ENCODE measurements at places on chromosomes 5 and 9.
A peak's percentile ranks its signal among the peaks of the same experiment; 100 is the strongest.

DNA sequence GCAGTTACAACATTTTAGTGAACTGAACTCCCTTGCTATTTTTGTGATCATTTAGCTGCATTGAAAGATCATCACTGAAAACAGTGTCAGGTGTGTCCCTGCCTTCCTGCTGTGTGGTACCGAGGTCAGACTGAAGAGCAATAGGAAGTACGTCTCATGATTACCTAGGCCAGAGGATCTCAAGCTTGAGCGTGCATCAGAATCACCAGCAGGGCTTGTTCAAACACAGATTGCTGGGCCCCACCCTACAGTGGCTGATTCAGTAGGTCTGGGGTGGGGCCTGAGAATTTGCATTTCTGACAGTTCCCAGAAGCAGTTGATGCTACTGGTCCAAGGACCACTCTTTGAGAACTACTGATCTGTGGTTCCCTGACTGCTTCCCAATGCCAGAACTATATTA, 159.6 kb downstream of the ACTL7B start:
- DNase-seq = no peak

DNA sequence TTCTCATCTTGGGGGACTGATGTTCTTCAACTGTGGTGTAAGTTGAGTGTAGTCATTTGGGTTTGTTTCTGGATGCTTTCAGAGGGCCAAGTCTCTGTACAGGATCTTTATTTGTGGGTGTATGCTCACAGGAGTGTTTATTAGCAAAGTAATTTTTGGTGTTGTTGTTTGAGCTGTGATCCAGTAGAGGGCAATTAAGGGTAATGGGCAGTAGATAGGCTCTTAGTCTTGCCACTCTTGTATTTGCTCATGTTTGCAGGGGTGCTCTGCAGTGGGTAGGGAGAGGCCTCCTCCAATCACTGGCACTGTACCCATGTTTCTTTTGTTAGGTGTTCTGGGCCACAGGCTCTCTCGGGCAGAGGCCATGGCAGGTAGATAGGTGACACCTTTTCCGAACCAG, 45.9 kb upstream of the ITGA2 start:
- no peak for DNase-seq

GRCh38 chr5:73448463-73449136, at the start of gene FOXD1:
FOXD1 (minus strand) TSS chr5:73448777; CDS start chr5:73448362, 415 bp downstream.
- peak; percentile 86 for DNase-seq

GRCh38 chr5:72486371-72486770, 20.8 kb downstream of the ZNF366 start:
- DNase-seq = peak; percentile 59

DNA sequence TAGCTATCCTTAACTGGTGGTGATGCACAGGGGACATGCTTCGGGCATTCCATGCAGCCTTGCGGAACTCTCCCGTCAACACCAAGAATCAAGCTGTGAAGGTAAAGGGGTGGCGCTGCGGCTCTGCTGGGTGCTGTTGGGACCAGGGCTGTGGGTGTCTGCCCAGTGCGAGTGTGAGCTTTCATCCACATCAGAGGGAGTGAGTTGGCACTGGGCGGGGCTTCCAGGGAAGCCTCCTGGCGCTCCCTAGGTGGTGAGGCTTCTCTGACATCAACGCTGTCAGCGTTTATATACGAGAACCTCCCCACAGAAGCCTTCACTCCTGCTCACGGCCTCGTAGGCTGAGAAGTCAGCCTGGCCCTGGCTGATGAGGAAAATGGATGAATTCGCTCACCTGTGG, 11.7 kb downstream of the ARPC5L start:
- DNase-seq = no peak

- DNase-seq = no peak
These were observed 235.4 kb downstream of the AOPEP start for GRCh38 chr9:94961870-94962269.

DNA sequence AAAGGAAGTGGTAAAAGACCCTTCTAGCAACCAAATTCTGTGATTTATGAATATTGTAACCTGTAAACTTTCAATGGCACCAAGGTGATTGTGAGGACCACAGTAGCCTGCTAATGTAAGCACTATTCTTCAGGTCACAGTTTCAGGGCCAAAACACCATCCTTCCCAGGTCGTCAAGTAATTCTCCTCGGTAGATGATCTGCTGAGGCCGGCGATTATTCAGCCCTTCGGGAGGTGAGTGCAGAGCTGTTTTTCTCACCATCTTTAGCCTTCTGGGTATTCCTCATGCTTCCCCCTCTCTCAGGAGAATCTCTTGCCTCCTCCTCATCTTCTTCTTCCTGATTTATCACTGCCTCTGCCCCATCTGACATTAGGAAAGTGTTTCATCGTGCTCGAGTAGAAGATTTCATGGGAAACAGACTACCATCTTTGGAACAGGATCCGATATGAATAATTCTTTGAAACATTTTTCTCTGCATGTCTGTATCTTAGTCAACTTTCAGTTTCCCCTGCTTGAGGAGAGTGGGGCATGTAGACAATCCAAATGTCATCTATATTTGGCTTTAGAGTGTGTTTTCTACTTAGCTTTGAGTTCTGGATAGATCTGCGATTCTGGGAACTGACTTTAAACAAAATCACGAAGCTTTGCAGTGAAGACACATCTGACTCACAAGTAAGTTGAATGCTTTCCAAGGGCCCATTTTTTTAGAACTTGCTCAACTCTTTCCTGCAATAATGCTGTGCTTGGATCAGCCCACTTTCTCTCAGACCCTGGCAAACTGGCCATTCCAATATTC, 173.9 kb downstream of the AOPEP start:
- peak; percentile 77 for DNase-seq

- no peak for DNase-seq
These were observed 322.7 kb upstream of the SEMA6A start for GRCh38 chr5:116897291-116897690.

DNA sequence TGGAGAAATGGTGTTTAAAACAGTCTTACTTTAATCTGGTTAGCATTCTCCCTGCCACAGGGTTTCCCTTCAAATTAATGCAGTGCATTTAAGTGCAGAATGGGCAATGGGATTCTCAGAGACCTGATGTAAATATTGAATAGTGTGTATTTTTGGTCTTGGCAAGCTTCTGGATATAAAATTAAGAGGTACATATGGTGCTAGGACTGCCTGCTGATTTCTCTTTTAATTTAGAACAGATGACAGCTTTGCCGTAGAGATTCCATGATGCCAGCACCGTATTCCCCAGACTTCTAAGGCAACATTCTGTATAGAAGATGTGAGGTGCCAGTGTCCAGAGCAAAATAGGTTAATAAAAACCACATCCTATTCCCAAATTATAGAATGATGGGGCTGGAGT, 1.9 kb downstream of the MTAP start:
- DNase-seq = no peak

- DNase-seq = no peak
These were observed 2.5 kb downstream of the FLT4 start for GRCh38 chr5:180646963-180647305.

GRCh38 chr9:126363847-126364671, 37.4 kb downstream of the MVB12B start:
- no peak for DNase-seq

GRCh38 chr9:105259274-105259673, 14.8 kb downstream of the SLC44A1 start:
- DNase-seq = no peak

GRCh38 chr9:33731142-33731541, 64.2 kb upstream of the PRSS3 start:
- DNase-seq = no peak
